CD4-positive, alpha-beta T cell treated with Interleukin-17A for 4 hours (primary cell): ENCODE measurements at places on chromosomes 13 and 19.

DNA sequence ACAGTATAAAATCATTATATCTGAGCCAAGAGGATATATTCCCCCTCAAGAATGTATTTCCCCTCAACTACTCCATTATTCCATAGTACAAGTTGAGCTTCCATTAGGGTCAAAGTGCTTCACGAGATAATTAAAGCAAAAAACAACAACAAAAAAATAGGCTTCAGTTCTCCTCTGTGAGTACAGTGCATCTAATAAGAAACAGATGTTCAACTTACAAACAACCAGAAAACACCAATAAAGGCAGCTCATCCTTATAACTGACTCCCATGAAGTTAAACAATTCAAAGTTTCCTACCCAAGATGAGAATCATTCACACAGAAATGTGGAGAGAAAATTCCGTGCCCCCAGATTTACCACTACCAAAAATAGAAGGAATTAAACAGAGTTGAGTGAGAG is 854.4 kb downstream of the PCDH9 start:
- no peak for DNase-seq

- DNase-seq = no peak
Measured at GRCh38 chr19:43495082-43495481, 9.5 kb downstream of the PHLDB3 start.

GRCh38 chr19:50922317-50922853 is 11.2 kb upstream of the KLK4 start:
- peak; percentile 79 for DNase-seq

DNA sequence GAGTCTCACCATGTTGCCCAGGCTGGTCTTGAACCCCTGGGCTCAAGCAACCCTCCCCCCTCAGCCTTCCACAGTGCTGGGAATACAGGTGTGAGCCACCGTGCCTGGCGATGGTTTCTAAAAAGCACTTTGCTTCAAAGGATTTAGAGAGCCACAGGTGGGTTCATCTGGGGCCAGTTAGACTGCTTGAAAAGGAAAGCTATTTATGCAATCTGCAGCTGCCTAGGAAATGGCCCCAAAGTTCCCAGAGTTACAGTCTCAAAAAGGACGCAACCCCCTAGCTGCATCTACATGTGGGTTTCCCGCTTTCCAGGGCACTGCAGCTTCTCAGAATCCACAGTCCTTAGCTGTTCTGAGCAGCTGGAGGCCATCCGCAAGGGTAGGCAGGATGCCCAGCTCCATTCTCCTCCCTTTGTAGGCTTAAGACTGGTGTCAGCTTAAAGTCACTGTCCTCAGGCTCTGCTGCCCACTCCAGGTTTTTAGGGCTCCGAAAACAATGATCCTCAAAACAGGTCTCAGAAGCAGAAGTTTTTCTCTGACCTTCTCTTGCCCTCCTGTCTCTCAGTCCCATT is 41.4 kb downstream of the ZNF823 start:
- DNase-seq = no peak

GRCh38 chr19:3683405-3684053 is 16.7 kb downstream of the PIP5K1C start:
- DNase-seq = no peak

- DNase-seq = no peak
Measured at GRCh38 chr13:113566227-113566561, 18.4 kb upstream of the TFDP1 start.

- peak; percentile 55 for DNase-seq
Measured at GRCh38 chr19:18202778-18203407, 949 bp downstream of the RAB3A start.

DNA sequence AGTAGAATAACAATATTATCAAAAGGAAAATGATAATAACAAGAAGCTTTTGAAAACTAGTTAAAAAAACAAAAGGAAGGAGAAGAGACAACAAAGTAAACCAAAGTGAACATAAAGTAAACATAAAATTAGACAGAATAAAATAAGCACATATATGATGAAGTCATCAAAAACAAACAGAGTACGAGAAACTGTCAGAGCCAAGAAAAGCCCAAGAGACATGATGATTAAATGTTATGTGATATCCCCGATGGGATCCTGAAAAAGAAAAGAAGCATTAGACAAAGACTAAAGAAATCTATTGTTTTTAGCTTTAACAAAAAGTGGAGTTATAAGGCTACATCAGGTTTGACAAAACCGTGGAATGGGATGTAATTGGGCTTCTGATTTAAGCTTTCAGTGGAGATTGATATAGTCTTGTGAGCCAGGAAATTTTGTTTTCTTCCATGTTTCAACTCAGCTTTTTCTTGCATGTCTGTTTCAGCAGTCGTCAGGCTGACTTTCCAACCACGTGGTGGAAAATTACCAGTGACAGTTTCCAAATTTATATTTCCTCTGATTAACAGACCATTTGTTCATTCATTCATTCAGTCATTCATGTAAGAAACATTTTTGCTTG is 64.9 kb downstream of the KL start:
- DNase-seq = no peak

DNA sequence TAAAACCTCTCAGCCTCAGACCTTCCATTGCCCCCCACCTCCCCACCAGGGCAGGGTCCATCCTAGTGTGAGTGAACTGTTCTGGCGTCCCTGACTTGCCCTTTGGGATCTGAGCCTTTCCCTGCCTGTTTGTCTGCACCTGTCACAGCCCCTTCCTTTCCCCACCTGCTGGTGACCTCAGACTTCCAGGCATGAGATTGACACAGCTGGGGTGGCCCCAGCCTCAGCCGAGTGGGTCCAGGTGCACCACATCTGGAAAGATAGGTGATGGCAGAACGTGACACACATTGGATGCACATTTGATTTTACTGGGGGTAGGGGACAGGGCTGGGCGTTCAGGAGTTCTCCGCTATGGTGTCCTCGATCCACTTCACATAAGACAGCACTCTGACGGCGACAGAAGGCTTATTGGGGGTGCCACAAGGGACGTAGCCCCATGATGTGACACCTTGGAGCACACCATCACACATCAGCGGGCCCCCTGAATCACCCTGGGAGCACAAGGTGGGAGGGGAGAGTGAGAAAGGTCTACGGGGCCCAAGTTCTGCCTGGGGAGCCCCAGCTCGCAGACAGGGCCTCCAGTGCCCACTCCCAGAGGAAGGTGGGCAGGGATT is 4.6 kb downstream of the KLK1 start:
- no peak for DNase-seq

GRCh38 chr13:36163286-36163685 is 32.1 kb upstream of the DCLK1 start:
- no peak for DNase-seq
